ENCODE measurements at places on chromosomes 7 and 10.
A peak's percentile ranks its signal among the peaks of the same experiment; 100 is the strongest.

GRCh38 chr7:12389089-12389700 is 14.5 kb downstream of the VWDE start:
- DNase-seq: no peak

GRCh38 chr10:33712825-33713224 is 378.4 kb upstream of the NRP1 start:
- DNase-seq: no peak

DNA sequence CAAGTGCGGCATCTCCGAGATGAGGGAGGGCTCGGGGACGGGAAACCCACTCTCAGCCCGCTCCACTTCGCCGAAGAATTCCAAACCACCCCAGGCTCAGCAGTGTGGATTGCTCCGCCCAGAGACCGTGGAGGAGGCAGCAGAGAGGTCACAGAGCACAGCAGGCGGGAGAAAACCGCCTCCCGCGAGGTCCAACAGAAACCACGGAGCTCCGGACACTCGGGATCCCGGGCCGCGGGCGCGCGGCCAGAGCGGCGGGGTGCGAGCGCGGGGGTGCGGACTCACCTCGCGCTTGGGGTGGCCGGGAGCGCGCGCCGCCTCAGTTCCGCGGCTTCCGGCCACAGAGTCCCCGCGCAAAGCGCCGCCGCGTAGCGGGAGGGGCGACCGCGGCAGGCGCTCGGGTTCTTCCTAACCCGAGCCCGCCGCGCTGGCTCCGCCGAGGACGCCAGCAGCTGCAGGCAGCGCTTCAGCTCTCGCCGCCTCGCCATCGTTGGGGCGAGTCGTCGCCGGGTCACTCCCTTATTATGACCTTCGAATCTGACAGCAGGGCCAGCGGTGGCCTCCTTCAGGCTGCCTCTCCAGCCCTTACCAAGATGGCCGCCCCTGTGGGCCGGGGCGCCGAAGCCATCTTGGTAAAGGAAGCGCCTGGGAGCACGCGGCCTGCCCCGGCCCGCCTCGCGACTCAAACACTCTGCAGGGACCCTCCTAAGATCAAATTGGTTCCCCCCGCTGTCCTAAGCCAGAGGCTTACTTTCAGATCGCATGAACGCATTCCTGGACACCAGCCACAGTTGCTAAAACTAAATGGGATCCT is at the start of gene NAPEPLD:
Gene NAPEPLD, minus strand, starts transcription at position 106 of the 814 bp plus-strand sequence. CDS start 20,323 bp downstream, outside the sequence.
- DNase-seq: peak; percentile 93

DNA sequence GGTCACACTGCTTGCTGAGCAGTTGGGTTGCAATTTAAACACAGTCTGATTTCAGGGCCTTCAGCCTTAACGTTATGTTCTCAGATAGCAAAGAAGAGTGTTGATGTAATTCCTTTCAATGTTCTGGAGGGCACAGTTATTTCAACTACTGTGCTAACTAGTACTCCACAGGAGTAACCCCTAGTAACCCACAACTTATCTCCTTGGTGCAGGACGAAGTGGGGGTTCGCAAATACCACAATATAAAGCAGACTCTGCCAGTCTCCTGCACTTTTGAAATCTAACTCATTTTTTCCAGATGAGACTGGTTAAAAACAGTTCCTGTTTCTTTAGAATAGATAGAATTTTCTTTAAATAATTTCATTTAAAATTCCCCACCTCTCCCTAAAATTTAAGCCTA is 47.1 kb upstream of the NCAPG2 start:
- no peak for DNase-seq

DNA sequence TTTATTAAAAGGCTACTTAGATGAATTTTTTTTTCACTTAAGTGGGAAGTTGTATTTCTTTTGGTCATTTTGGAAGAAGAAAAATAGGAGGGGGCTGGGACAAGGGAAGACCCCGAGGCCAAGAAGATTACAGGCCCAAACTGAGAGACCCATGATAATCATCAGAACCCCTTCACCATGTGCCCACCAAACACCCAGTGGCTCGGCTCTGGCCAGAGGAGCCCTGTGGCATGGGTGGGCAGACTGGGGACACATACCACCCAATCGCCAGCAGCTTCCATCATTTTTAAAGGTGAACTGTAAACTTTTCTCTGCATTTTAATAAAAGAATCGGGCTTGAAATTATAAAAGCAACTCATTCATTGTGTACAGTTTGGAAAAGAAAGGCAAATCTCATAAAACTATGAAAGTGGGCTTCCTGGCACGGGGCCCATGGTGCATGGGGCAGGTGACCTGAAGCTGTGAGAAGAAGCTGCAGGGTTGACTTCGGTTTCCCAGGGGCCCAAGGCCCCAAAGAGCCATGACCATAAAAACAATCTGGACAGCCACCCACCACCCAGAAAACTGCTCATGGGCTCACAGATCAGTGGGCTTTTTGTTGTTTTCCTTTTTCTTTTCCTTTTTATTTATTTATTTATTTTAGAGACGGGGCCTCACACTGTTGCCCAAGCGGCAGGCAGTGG is 29.4 kb upstream of the RET start:
- DNase-seq: no peak

DNA sequence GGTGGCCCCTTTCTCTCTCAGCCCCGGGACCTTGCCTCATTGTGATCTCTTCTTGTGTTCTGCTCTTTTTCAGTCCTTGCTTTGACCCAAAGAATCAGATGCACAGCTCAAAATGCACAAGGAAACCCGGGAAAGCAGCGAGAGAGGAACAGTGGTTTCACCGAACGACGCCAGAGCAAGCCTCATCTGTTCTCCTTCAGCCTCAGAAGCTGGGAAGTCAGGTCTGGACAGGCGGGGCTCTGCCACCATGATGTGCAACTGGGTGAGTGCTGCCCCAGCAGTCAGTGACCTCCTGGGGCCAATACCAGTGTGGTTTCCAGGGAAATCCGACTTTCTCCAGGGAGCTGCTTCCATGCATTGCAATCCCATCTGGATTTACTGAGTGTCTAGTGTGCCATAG is 133.4 kb downstream of the PRKCQ start:
- no peak for DNase-seq

DNA sequence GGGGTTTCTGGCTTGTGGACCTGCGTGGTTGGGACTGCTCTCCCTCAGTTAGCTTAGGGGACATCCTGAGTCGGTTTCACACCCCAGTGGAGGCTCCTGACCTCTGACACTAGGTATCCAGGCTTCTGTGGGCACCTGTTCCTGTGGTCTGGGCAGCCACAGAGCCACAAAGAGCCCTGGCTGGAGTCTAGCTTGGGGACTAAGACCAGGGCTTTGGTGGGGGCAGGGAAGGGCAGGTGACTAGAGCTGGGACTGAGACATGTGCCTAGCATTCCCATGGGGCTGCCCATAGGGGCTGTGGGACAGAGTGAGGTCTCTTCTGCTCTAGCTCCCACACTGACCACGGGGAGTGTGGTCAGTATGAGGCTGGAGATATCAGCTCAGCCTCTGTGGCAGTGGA is 4.0 kb upstream of the TMEM270 start:
- DNase-seq: no peak

GRCh38 chr10:60728056-60728455 is 50.2 kb upstream of the CDK1 start:
- no peak for DNase-seq

DNA sequence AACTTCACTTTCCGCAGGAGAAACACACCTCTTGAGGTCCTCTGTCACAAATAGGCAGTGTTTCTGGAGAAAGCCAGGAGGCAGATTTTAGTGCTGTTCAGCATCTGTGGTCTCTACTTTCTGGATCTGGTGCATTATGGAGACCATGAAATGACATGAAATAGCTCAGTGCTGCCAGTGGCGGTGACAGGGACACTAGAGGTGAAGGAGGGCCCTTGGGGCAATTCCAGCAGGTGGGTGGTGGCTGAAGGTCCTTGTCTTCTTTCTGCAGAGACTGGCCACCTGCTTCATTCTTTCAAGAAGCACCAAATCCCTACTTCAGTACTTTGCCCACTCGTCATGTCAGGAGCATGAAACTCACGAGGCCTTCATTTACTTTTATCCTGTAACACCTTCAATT is 135.7 kb downstream of the TCF7L2 start:
- no peak for DNase-seq

- DNase-seq: no peak
These were observed 336.7 kb upstream of the KLF6 start for GRCh38 chr10:4121502-4122380.

GRCh38 chr7:81819861-81820260 is 50.0 kb upstream of the HGF start:
- no peak for DNase-seq

DNA sequence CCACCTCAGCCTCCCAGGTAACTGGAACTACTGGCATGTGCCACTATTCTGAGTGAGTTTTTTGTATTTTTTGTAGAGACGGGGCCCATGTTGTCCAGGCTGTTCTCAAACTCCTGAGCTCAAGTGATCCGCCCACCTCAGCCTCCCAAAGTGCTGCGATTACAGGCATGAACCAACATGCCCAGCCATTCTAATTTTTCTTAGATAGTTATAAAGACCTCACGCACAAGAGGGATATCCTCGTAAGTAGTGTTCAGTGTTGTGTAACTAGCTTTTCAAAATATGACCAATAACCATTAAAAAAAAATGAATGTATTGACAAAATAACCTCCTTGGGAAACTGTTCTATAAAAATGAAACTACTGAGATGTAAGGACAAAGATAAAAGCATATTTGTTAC is 90.5 kb upstream of the FERD3L start:
- DNase-seq: no peak

- no peak for DNase-seq
These were observed 4.0 kb downstream of the CDCA7L start for GRCh38 chr7:21941611-21942141.

- no peak for DNase-seq
These were observed 283.4 kb downstream of the GRID1 start for GRCh38 chr10:86083206-86083605.

- no peak for DNase-seq
These were observed 186.5 kb upstream of the SLC25A13 start for GRCh38 chr7:96508371-96508770.

DNA sequence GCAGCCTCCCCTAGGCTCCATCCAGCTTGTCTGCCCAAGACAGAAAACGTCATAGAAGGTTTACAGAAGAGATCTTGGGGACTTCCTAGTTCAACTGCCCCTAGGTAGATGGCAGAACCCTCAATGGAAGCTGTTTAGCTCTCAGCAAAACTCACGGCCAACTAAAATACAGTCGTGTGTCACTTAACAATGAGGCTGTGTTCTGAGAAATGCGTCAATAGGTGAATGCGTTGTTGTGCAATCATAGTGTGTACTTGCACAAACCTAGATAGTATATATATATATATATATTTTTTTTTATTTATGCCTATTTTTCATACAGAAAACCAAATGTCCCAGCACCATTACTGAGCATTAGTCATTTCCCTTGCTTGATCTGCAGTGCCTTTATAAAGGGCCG is 100.4 kb upstream of the SH2B2 start:
- no peak for DNase-seq

GRCh38 chr10:84447701-84448400 is 119.5 kb downstream of the CCSER2 start:
- no peak for DNase-seq

DNA sequence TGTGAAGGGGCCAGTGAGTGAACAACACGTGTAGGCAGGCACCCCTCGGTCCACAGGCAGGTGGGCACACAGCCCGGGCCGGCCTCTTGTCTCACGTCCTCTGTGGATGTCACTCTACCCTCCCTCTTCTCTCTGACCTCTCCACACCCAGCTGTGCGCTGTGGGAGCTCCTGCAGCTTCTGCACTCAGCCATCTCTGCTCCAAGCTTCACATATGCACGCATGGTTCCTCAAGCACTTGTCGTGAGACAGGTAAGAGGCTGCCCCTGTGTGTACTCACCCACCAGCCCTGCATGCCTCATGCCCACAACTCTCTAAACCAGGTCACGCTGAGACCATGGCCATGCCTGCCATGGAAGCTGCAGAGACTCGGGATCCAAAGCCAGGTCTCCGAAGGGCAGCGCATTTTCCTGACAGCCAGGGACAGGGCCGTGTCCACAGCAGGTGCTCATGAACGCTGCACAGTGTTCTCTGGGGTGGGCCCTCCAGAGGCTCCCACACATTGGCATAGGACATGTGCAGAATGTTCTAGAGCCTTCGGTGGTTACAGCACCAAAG is 477.5 kb downstream of the PTPRN2 start:
- no peak for DNase-seq

- no peak for DNase-seq
These were observed 194.1 kb downstream of the SKAP2 start for GRCh38 chr7:26670290-26670689.

GRCh38 chr10:74008212-74008731 is 10.4 kb downstream of the VCL start:
- DNase-seq: no peak

DNA sequence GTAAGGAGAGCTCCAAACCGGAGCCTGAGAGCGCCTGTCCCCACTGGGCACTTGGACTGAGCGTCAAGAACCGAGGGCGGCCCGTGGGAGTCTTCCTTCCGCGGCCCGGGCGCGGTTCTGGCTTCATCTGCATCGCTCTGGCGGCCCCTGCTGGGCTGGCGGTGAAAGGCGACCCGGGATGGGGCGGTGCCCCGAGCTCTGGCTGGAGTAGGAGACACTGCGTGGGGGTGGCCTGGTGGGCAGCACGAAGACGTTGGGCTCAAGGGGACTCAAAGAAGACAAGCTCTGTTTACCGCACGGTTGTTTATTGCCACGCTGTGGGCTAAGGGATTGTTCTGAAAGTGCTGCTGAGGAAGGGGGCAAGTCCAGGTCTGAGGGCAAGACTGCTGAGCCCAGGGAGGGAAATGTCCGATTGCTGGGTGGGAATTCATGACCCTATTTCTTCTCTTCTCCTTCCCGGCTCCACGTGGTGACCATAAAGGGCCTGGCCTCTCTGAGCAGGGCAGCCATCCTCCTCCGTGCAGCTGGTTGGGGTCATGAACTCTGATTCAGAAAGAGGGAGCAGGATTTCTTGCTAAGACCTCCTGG is 29.8 kb downstream of the PLAU start:
- DNase-seq: peak; percentile 85

DNA sequence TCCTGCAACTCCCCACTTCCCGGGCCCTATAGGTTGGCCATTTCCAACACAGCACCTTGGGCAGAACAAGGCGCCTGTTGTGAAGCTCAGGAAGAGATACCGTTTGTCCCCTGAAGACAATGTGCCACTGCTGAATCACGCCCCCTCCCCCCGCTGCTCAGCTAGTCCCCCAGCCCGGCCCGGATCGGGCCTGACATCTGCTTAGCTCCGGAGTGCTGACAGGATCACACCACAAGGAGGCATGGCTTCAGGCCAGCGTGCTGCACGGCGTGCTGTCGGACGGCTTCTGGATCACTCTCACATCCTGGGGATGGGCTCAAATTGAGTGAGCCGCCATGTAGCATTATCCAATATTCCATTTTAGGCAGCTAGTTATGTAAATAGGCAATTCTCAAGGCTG is 62.1 kb upstream of the EFCAB10 start:
- DNase-seq: no peak

- DNase-seq: peak; percentile 74
These were observed 2.2 kb upstream of the IGFBP3 start for GRCh38 chr7:45923290-45923689.

- DNase-seq: no peak
These were observed 43.1 kb downstream of the JAZF1 start for GRCh38 chr7:28137463-28137862.

DNA sequence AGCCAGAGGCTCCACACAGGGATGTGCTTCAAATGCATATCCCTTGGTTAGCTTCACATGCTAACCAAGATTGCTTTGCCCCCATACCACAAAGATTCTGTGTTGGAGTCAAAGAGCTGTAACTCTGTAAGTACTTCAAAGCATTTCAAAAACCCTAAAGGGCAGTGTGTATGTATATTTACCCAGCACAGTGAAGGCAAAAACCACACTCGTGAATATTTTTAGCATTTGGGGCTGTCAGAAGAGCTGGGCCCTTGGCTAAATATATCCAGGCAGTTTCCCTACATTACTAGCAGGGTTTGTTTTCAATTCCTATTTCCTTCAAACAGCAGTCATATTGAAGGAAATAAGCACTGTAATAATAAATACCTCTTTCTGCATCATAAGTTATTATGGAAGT is 84.2 kb upstream of the STEAP1B start:
- DNase-seq: no peak

GRCh38 chr7:116561697-116562483 is 37.1 kb downstream of the CAV1 start:
- peak; percentile 70 for DNase-seq
